M059J (cell line): ENCODE measurements at places on chromosomes 11 and 22. TPM values are rescaled to one million over a fixed set of nuclear protein-coding genes. Genes with fewer than 3 reads are reported as not detected.
A peak's percentile ranks its signal among the peaks of the same experiment; 100 is the strongest.

The TBX1 gene
- total RNA-seq = 0.10 TPM in 1 of 2 replicates, not detected in the other

The ART1 gene
- total RNA-seq = not detected in 2 replicates

The DGCR2 gene
- total RNA-seq = 33.7 and 34.3 TPM in 2 replicates

The HBG2 gene
- total RNA-seq = not detected in 2 replicates

GRCh38 chr11:69050592-69051380 lies 2.1 kb downstream of the TPCN2 start:
- no peak for DNase-seq

GRCh38 chr11:103995896-103996295 lies 40.5 kb upstream of the DDI1 start:
- DNase-seq = peak; percentile 16

DNA sequence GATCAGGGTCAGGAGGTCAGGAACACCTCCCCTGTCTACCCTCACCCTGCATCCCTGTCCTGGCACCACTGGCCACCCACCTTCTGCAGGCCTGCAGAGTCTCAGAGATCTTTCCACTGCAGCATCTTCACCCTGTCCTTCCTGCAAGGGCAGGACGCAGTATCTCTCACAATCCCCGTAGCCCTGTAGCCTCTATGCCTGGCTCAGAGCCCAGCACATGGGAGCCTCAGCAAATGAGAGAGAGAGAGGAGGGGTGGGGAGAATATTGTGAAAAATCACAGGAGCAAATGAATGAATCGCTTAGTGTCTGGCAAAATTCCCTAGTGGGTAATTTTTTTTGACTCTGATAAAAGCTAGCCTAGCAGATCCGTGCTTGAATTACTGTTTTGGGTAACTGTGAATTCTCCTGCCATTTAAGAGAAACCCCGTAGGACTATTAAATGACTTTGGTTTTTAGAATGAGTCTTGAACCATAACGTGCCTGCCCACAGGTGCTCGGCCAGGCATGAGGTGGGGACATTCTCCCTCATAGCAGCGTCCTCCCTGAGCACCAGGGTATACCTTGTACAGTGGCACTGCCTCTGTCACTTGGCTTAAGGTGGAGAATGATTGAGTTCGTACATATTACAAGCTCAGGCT lies 91.5 kb downstream of the MORC2 start:
- no peak for DNase-seq

GRCh38 chr11:3824714-3825472 lies 15.9 kb downstream of the RHOG start:
- peak; percentile 32 for DNase-seq

- DNase-seq = no peak
These were observed 1082.0 kb upstream of the CNTN5 start for GRCh38 chr11:97938789-97939188.

DNA sequence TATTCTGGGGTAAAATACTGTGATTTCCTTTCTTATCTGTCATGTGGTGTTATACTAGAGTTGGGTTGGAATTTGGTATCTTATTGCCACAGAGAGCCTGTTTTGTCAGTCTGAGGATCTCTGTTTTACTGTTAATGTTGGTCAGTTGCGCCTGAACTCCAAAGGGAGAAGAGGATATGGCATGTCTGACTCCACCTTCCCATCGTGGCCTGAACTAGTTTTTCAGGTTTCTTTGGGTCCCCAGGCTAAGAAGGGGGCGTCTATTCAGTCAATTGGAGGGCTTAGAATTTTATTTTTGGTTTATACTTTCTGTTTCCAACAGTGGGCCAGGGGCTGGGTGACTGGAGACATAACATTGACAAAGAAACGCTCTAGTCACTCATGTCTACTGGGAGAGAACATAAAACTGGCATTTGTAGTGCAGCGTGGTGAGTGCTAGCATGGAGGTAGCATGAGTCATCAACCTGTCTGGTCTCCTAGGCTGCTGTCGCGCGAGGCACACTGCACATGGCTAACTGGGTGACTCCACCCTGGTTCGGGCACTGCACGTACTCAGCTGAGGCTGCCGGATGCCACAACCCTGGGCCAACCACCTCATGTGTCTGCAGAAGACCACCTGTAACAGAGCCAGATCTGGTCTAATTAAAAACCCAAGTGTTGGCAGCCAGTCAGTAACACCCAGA lies 120.1 kb upstream of the OR9Q1 start:
- peak; percentile 83 for DNase-seq

DNA sequence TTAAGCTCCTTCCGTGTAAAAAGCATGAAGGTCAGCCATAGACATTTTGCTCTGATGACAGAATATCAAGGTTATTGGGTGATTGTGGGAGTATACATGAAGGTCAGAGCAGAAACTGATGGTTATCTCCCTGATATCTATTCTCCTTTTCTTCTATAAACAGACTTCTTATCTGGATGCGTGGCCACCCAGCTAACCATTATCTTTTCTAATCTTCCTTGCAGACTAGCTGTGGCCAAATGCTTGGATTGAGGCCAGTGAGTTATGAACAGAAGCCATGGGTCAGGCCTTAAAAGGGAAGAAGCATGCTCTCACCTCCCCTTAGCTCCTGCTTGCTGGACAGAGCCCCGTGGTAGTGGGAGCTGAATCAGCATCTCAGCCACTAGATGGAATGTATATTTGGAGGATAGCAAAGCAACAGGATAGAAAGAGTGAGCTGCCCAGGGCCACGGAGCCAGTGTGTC lies 31.3 kb upstream of the LRRC55 start:
- DNase-seq = peak; percentile 3

DNA sequence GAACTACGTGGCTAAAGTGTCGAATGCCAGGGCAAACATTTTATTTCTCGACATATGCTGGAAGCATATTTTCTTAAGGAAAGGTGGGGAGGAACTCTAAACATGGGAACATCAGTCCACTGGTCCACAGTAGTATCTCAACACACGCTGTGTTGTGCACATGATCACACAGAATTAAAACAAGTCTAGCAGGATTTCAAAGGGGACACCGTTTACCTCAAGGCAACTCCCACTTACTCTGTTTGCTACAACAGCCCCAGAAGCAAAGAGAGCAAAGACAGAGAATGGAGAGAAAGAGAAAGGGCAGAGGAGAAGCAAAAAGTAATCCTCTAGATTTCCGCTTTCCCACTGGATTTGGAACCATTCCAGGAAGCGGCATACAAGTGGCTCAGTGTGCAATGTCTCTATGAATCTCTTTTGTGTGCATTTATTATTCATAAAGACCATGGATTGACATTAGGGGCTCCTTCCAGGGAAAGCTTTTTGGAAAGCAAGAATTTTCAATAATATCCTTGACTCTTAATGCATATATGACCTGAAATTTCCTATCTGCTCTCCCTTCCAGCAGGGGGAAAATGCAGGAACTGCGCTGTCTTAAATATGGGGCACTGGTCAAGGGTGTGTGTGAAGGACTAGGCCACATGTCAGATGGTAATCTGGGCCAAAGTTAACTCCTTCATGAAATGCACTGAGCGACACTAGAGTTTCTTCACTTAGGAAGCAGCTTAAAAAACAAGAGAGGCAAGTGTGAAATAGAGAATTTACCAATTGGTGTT lies 34.8 kb upstream of the CCDC34 start:
- DNase-seq = no peak

DNA sequence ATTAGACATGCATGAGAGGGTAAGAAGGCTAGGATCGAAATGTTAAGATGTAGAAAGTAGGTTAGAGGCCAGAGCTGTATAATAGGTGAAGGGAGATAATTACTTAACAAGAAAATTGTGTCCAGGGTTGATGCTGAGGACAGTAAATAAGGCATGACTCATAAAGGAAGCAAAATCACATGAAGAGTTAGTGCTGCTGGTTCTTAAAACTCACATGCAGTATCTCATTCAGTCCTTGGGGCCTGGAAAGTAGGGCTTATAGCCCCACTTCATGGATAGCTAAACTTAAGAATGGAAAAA lies 130.2 kb downstream of the NCAM1 start:
- DNase-seq = no peak

GRCh38 chr11:111531136-111531535 lies 9.4 kb upstream of the LAYN start:
- peak; percentile 35 for DNase-seq

DNA sequence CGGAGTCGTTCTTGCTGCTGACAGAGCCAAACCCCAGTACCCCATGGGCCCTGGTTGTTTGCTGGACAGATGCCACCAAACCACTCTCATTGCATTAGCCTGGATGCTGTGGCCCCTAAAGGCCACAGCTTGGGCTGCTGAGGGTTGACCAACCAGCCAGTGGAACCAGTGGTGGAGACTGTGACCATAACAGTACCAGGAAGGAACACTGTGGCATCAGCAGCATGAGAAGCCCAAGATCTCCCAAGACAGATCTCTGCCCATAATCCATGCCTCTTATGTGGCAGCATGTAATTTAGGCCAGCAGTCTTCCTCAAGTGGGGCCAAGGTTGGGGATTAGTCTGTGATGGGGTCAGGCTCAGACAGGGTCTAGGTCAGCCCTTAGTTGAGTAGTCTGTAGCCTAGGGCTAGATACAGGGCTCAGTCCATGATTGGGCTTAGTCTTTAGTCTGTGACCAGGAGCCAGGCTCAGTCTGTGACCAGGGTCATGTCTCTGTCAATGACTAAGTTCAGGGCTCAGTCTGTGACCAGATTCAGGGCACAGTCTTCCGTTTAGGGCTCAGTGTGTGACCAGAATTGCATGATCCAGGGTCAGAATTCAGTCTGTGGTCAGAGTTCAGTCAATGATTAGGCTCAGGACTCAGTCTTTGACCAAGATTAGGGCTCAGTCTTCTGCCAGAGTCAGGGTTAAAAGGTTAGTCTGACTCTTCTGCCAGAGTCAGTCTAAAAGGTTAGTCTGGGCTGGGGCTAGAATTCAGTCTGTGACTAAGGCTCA lies 4.5 kb upstream of the INPP5J start:
- no peak for DNase-seq

- DNase-seq = peak; percentile 80
These were observed 73.7 kb upstream of the KIRREL3 start for GRCh38 chr11:127074151-127074761.

DNA sequence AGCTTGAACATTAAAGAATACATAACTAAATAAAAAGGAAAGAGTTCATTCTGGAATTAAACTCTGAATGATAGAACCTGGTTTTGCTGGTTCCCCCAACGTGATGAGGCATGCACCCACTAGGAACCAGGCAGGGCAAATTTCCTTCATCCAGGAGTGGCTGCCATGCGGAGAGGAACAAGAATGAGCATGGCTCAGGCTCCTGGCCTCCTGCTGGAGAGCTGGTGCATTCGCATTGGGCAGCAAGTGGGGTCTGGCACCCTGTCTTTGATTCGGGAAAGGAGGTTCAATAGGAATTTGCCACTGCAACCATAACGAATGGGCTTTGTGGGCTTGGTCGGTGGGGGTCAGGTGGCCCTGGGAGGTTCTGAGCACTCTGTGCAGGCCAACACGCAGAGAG lies 169.8 kb upstream of the TENM4 start:
- no peak for DNase-seq

DNA sequence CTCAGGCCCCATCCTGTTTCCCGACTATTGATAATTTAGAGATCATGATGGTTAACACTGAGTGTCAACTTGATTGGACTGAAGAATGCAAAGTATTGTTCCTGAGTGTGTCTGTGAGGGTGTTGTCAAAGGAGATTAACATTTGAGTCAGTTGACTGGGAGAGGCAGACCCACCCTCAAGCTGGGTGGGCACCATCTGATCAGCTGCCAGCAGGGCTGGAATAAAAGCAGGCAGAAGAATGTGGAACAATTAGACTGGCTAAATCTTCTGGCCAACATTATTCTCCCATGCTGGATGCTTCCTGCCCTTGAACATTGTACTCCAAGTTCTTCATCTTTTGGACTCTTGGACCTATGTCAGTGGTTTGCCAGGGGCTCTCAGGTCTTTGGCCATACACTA lies 1170.0 kb upstream of the CNTN5 start:
- no peak for DNase-seq

GRCh38 chr11:34366522-34366921 lies 8.7 kb upstream of the ABTB2 start:
- peak; percentile 61 for DNase-seq
